ENCODE measurements at places on chromosomes 5 and 9.

- ATAC-seq: no peak
Measured at GRCh38 chr9:126403397-126403796, 76.8 kb downstream of the MVB12B start.

DNA sequence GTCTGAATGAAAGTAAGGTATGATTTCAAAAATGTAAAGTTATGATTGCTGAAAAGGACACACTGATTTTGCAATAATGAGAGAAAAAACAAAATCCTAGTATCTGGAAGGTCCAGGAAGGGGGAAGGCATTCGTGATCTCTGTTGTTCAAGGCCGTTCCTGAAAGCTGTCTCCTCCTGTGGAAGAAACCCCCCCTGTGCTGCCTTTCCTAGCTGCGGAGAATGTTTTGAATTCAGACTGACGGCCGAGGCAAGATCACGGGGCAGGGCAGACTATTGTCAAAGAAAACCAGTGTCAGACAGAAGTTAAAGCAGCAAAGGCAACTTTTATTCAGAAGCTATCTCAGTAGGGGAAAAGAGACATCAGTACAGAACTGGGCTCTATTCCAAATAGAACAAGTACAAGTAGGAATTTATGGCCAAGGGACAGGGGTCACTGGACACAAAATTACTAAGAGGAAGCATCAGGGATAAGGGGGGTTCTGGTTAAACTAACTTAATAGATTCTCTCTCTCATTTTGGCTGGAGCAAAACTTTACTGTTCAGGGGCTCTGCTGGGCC lies 61.9 kb upstream of the IGFBPL1 start:
- ATAC-seq: no peak

- no peak for ATAC-seq
Measured at GRCh38 chr5:19064094-19064493, 923.9 kb downstream of the CDH18 start.

- no peak for ATAC-seq
Measured at GRCh38 chr5:9785751-9786150, 155.6 kb upstream of the TAS2R1 start.

- no peak for ATAC-seq
Measured at GRCh38 chr9:119963258-119963797, 594.1 kb upstream of the BRINP1 start.

DNA sequence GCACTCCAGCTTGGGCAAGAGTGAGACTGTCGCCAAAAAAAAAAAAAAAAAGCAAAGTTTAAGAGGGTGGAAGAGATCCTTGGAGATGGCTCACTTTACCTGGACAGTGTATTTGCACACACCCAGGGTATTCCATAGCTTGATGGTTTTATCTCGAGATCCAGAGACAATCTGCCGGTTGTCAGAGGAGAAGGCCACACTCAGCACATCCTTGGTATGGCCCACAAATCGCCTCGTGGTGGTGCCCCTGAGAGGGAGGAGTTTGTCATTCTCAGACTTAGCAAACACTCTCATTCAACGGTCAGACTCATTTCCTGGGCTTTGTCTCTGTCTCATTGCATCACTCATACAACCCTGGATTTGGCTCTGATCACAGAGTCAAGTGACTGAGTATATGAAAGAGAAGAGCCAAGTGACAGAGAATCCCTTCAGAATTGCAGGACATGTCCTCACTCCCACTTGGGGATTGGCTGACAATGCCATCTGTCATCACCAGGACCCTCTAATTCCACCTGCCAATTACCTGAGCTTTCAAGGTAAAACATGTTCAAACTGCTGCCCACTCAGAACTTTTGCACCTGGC lies 2.2 kb downstream of the RACK1 start:
- no peak for ATAC-seq

DNA sequence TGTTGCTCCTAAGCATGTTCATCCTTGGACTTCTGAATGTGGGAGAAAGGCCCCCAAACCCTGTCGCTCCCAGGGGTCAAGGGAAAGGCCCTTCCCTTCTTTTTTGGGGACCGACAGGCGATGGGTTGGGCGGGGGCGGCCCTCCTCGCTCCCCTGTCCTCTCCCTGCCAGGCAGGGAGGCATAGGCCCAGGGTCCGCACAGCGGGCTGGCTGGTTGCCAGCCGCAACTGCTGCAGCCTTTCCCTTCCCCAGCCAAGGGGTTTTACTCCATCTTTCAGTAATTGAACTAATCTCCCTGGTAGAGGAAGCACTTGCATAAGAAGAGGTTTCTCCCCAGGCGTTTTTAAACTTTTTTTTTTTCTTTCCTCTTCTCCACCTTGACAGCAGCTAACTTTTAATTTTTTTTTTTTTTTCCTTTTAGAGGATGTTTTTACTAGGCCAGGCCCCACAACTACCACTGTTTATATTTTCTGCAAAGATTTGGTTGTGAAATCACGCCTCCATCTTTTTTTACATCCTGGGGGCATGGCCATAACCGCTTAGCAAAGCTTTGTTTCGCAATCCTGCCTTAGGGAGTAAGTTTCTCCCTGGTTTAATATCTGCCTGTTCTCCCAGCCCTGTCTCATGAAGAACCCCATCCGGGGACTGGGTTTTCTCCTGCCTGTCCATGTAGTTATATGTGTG lies 216.9 kb upstream of the ZNF608 start:
- no peak for ATAC-seq

GRCh38 chr9:36471359-36471758 lies 71.3 kb upstream of the RNF38 start:
- no peak for ATAC-seq

DNA sequence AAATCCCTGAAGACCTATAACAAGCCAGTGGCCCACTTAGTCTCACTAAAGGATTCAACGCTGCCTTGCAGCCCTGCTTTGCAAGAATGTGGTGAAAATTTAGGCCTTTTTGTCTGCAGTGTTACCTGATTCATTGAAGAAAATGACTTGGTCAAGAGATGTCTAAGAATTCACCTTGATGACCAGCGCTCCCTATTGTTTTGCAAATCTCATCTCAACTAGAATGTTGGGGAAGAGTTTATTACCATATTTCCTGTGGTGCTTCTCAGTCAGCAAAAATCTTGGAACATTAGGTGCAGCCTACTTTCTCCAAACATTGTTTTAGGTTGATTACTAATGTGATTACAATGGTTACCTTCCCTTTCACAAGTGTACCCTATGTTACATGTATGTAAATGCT lies 53.5 kb downstream of the PLK2 start:
- no peak for ATAC-seq

GRCh38 chr9:111959468-111960359 lies 63.1 kb downstream of the UGCG start:
- ATAC-seq: no peak

GRCh38 chr5:176784218-176785165 lies 25.9 kb upstream of the UNC5A start:
- no peak for ATAC-seq

DNA sequence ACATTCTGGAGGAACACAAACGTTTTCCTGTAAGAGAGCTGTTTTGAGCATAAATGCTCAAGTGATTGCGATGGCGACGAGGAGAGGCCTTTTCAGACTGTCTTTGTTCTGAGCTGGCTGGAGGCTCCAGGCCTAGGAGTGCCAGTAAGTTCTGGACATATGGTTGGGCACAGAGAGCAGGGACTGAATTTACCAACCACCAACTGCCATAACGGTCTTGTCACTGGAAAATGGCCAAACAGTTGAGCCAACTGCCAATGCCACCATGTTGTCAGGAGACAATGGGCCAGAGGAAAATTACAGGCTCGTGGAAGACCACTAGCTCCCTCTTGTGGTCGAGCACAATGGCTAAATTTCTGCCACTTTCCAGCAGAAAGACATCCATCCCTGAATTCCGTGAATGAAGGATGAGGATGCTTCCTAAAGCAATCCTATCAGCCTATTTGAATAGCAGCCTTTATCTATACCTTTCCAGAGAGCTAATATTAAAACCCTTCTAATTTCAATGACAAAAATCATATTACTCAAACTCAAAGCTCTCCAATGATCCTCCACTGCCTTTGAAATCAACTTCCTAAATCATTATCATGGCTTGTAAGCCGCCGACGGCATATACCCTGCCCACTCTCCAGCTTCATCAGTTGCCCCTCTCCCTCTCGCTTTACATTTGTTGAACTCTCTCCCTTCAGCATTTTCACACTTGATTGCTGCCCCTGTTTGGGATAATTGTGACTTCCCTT lies 66.9 kb upstream of the GLIS3 start:
- ATAC-seq: no peak

DNA sequence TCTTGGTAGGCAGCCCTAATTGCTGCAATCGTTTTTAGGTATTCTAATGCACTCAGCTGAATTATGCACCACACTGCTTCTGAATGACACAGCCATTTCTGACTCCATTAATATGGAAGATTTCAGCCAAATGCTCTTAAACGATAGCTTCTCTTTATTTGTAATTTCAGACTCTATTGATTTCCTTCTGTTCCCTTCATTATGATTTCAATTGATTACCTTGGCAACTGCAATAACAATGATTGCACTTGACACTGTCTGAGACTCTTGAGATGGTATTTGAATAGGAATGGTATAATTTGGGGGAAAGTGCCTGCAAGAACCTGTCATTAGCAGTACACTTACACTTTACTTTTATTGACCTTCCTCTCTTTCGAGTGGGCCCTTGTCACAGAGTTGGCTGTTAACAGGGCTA lies 296.1 kb upstream of the DMAC1 start:
- ATAC-seq: no peak

GRCh38 chr9:80305136-80305535 lies 733.4 kb downstream of the TLE4 start:
- no peak for ATAC-seq

DNA sequence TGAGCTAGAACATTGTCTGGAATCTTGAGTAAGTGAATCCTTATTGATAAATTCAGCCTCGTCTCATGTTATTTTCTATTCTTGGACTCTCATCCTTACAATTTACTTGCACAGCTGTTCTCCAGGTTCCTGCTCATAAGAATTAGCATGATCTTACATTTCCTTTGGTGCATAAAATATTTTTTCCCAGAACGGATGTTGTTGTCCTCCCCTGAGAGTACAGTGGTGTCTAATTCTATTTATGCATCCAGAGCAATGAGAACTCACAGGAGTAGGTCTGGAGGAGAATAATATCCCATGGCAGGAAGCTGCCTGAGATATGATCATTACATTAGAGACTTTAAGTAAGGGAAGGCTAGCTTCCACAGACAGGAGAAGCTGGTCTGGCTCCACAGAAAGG lies 178.4 kb upstream of the MAST4 start:
- ATAC-seq: no peak

All from stimulated activated memory B cell treated with anti-CD40 and anti-IgM and Interleukin-4, amounts not matched to agents 10 μg/mL and 1 μg/mL and 100 μg/mL, for 72 hours (primary cell).